Iris pigment epithelial cell (primary cell): ENCODE measurements at places on chromosomes 7 and 10.

- DNase-seq, result peak; percentile 38
Observed at GRCh38 chr7:139647814-139648390, 124.4 kb downstream of the CLEC2L start.

DNA sequence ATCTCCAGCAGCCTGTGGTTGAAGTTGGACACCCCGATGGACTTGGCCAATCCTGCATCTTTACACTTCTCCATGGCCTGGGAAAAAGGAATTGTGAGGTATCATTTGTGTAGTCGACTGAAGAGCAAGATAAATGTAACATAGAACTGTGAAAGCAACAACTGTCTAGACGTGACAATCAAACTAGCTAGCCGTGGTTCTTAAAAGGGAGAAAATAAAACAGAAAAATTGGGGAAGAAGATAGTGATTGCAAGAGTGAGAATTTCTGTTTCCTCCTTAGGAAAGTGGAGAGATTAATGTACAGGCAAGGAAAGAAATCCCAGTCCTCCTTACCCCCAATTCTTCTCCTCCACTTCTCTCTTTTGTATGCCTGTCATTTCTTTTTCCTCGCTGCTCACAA, 5.0 kb downstream of the AKR1C2 start:
- no peak for DNase-seq

GRCh38 chr10:46551701-46552525, 4.5 kb downstream of the GPRIN2 start:
- no peak for DNase-seq

GRCh38 chr10:11276449-11276990, 258.8 kb downstream of the CELF2 start:
- DNase-seq, result no peak

GRCh38 chr10:52895059-52895458, 122.5 kb upstream of the MBL2 start:
- no peak for DNase-seq

- DNase-seq, result no peak
Observed at GRCh38 chr7:4707217-4707741, 25.2 kb downstream of the FOXK1 start.

DNA sequence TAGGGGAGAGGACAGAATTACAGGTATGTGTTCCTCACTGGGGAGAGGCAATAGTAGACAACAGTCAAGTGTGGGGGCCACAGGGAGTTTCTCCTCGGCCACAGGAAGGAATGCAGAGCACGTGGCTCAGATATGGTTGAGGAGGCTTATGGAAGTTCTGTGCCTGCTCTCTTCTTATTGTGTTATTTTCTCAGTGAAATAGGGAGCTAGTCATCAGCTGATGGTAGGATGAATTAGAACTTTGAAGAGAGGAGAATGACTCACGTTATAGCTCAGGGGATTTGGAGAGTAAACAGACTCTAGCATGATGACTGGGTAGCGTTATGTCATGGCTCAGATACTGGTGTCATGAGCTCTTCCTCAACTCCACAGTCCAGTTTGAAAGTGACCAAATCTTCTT, 308.3 kb upstream of the IGFBP3 start:
- DNase-seq, result peak; percentile 98

GRCh38 chr10:49404321-49404878, 8.5 kb upstream of the DRGX start:
- no peak for DNase-seq

DNA sequence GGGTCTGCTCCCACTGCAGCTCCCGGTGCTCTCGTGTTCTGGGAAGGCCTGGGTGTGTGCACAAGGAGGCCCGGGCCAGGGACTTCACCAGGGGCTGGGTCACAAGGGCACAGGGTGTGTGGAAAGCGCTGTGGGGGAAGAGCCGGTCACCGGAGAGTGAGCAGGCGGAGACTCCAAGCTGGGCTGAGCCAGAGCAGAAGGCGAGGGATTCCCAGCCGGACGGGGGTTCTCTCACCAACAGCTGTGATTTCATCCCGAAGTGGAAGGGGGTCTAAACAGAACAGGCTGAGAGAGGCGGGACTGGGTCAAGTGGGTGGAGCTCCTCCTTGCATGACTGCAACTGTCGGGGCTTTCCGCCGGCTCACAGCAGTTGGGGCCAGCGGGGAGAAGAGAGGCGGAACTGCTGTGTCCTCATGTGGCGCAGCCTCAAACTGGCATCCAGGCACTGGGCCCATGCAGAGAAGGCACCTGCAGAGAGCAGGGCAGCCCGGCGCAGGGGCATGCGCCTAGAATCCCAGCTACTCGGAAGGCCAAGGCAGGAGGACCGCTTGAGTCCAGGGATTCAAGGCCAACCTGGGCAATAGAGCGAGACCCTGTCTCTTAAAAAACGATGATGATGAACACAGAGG, 7.6 kb upstream of the ORAI2 start:
- DNase-seq, result no peak

DNA sequence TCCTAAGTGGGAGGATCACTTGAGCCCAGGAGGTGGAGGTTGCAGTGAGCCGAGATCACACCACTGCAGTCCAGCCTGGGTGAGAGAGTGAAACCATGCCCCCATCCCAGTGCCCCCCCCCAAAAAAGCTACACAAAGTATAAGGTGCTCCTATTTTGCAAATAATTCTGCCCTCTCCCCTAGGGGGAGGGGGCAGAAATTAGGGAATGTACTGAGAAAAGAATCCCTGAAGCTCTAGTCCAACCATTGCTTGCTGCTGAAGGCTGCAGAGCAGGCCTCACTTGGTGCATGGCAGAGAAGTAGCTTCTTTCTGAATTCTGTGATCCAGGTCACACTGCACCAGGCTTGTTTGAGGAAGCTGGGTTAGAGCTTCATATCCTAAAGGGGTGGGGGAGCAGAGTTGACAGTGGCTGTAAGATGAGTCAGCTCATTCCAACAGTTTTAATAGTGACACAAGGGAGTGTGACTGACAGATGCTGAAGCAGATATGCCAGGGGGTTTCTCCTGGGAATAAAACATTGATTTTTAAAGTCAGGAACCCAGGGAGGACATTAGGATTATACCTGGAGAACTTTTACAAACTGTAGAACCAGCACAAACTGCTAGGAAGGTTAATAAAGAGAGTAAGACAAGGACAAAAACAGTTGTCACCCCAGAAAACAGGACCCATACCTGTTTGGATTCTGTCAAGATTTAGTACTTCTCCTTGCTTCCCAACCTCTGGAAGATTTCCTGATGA, 32.8 kb upstream of the STRIP2 start:
- peak; percentile 22 for DNase-seq

GRCh38 chr10:30014511-30014910, 44.9 kb downstream of the JCAD start:
- DNase-seq, result peak; percentile 48

- DNase-seq, result no peak
Observed at GRCh38 chr10:13871776-13872175, 285.0 kb downstream of the PRPF18 start.

DNA sequence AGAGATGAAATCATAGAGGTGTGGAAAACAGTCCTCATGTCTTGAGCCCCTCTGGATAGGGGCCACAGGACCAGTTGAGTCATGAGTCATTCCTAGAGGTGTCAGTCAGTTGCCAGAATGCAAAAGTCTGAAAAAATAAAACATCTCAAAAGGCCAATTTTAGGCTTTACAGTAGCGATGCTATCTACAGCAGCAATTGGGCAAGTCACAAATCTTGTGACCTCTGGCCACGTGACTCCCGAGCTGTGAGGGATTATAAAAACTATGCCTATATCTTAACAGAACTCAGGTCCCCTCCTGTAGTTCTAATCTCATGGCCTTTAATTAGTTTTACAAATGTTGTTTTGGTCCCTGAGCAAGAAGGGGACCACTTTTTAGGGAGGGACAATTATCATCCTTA, 15.6 kb upstream of the TAS2R41 start:
- no peak for DNase-seq

DNA sequence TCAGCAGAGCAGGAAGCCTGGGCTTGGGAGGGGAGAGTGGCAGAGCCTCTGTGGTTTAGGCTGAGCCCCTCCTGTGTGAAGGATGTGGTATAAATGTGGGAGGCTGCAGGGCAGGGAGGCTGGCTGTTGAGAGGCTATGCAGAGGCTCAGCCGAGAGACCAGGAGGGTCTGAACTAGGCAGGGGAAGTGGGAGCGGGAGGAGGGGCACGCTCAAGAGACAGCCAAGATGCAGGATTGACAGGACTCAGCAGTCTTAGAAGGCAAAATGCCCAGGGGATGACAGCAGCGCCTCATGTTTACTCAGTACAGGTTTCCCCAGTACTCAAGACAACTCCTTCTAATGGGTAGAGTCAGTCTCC, 24.3 kb downstream of the BTBD16 start:
- no peak for DNase-seq

DNA sequence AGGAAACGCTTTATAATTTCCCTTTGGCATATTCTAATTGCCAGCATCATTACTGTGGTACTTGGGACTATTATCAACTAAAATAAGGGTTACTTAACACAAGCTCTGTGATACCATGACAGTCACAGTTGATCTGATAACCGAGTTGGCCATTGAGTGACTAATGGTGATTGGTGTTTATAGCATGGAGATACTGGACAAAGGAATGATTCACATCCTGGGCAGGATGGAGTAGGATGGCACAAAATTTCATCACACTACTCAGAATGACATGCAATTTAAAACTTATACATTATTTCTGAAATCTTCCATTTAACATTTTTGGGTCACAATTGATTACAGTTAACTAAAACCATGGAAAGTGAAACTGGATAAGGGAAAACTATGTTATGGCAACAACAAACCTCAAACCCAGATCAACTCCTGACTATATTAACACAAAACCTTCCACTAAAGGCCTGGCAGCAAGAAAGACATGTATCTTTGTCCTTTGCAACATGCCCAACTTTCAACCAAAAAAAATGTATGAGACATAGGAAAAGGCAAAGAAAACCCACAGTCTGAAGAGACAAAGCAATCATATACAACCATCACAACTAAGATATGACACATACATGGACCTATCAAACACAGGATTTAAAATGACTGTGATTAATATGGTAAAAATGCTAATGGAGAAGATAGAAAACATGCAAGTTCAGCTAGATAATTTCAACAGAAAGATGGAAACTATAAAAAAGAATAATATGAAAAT, 208.5 kb upstream of the NRP1 start:
- DNase-seq, result peak; percentile 32

DNA sequence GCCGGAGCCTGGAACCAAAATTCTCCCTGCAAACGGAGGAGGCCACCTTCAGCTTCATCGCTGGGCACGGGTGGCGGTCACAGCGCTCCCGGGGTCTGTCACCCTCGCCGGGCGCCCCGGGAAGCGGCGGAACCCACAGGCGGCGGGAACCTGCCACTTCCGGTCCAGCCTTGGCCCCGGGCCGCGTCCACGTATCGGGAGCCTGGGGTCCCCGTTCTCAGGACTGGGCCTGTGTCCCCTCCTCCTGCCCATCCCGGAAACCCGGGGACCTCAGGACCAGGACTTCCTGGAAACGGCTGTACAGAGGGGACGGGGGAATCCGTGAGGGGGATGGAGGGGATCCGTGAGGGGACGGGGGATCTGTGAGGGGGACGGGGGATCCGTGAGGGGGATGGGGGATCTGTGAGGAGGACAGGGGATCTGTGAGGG, 25.4 kb downstream of the PDGFA start:
- no peak for DNase-seq

DNA sequence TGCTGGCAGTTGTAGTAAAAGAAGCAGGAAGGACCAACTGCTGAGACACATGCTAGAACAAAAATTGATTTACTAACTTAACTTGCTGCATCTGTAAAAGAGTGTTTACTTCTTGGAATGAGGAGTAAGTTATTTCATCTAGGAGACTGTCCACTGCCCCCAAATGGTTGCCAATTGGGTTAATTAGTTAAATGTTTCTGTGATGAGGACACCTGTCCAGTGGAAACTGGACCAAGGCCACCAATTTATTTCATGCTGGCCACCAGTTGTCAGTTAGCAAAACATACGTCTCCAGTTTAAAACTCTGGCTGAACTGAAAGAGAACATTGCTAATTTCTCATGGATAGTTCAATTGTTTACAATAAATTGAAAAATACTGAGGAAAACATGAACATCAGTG, 191.7 kb downstream of the PPP1R9A start:
- DNase-seq, result no peak

- peak; percentile 74 for DNase-seq
Observed at GRCh38 chr7:69630292-69630691, 32.0 kb downstream of the AUTS2 start.

DNA sequence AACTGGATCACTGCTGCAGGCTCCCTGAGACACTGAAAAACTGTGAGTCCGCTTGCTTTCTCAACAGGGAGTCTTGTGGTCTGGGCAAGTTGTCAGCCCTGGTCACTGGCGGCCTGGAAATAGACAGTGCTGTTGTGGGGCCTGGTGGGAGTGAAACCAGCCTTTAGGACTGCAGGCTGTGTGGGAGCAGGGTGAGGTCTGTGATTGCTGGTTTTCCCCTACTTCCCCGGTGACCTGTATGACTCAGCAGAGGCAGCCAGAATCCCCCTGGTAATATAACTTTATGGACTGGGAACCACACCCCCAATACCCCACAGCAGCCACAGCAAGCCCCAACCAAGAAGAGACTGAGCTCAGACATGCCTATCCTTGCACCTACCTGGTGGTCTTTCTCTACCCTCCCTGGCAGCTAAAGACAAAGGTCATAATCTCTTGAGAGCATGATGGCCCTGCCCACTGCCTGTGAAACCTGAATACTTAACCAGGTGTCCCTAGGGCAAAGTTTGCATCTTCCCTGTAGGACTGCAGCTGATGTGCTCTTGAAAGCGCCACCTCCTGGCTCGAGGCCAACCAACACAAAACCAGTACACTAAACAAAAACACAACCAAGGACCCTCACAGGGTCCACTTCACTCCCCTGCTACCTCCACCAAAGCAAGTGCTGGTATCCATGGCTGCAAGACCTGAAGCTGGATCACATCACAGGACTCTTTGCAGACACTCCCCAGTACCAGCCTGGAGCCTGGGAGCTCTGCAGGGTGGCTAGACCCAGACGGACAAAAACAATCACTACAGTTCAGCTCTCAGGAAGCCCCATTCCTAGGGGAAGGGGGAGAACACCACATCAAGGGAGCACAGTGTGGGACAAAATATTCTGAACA, 7.2 kb upstream of the ADAM22 start:
- peak; percentile 44 for DNase-seq

GRCh38 chr7:158353606-158354570, 233.7 kb downstream of the PTPRN2 start:
- peak; percentile 25 for DNase-seq

GRCh38 chr10:113187063-113187777, 237.2 kb downstream of the TCF7L2 start:
- peak; percentile 31 for DNase-seq

DNA sequence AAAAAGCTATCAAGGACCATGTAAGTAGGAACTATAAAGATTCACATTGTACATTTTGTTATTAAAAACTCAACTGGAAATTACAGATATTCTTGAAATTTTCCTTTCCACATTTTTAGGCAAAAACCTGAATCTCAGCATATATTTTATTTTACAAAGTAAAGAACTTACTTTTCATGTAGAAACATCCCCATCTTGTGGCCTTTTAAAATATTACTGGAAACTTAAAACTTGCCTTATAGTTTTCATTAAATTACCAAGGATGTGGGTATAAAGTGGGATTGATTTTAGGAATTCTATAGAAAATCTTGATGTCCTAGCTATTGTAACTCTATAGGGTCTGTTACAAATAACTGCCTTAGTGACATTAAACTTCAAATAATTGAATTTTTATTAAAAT, 10.6 kb downstream of the DBF4 start:
- peak; percentile 46 for DNase-seq
